Activated CD4-positive, CD25-positive, alpha-beta regulatory T cell treated with anti-CD3 and anti-CD28 coated beads, Interleukin-2, amount 50 U/mL, for 24 hours (primary cell): ENCODE measurements at places on chromosomes 3 and 15.

DNA sequence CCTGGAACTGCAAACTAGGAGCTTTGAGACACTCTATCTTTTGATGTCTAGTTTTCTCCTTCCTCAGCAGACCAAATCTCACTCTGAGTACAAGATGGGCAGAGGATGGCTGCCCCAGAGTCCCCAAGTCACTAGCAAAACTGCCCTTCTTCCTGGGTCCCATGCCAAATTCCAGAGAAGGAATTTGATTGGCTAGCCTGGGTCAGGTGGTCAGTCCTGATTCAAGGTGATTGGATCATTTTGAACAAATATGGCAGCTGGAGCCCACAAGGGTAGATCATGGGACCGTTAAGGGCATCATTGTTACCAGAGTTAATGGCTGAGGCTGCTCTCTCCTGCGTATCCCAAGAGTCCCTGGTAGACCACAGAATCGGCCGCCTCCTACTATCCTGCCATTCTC, 21.7 kb downstream of the SLC6A1 start:
- ATAC-seq: no peak

GRCh38 chr3:161203485-161204098, 17.5 kb upstream of the NMD3 start:
- ATAC-seq: no peak

- ATAC-seq: no peak
Observed at GRCh38 chr15:55998478-55998877, 5.1 kb upstream of the NEDD4 start.

GRCh38 chr15:22265970-22266369, 185.6 kb downstream of the OR4M2 start:
- ATAC-seq: no peak

DNA sequence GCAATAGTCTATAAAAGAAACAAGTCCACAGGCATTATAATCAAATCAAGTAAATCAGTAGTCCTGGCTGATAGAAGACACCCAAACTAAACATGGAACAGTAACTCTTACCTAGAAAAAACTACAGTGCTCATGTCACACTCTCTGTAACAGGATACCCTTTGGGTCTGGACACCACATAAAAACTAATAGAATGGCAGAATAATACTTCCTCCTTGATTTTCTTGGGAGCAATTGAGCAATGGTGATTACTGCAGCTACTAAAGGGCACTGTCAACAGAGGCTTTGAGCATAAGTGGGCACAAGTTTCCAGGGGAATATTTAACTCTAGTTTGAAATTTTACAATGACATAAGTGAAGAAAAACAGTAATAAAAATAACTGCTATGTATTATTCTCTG, 59.5 kb downstream of the GLB1 start:
- no peak for ATAC-seq
